A549 (cell line): ENCODE measurements at places on chromosomes 1 and 21. TPM values are rescaled to one million over a fixed set of nuclear protein-coding genes. Genes with fewer than 3 reads are reported as not detected.

CELSR2 gene
- 5.6 to 5.9 TPM (median 5.6 TPM) in 3 replicates for polyA plus RNA-seq

DNA sequence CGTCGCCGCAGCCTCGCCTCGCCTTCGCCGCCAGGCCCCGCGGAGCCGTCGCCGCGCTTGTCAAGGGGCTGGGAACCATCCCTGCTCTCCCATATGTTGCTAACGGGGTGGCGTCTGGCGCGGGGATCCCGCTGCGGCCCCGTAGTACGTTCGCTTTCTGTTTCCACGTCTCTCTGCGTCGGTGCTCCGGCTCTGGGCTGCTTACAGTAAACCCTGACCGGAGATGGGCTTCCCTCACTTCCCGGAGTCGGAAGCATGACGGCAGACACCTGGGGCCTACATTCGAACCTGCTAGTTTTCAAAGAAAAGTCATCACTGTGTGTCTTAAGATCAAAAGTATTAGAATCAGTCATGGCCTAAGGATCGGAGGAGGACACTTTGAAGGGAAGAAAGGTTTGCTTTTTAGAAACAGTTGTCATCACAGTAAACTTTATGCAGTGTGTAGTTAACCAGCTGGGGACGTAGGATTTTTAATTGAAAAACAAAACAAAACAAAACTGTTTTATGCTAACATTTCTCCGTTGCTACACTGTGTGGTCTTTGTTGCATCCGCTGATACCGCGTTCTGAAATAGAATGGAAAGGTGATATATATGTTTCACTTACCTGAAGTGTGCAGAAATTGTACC lies 69.0 kb downstream of the SLC35A3 start:
- no peak for DNase-seq

- no peak for DNase-seq
Measured at GRCh38 chr1:20625176-20626097, 7.8 kb upstream of the PINK1 start.

GRCh38 chr1:16491056-16491675 lies 22.9 kb downstream of the RNU1-1 start:
- DNase-seq: no peak

MIA3 gene
- 16.4 to 17.5 TPM (median 17.2 TPM) in 3 replicates for polyA plus RNA-seq

GRCh38 chr1:54972436-54972835 lies 8.0 kb upstream of the TMEM61 start:
- DNase-seq: no peak

CFAP57 gene
- 0.54 to 0.73 TPM (median 0.62 TPM) in 3 replicates for polyA plus RNA-seq

GBP7 gene
- not detected in 3 replicates for polyA plus RNA-seq

- DNase-seq: no peak
Measured at GRCh38 chr1:233089251-233089650, 138.8 kb downstream of the NTPCR start.

- no peak for DNase-seq
Measured at GRCh38 chr1:153801786-153802697, 26.8 kb downstream of the SLC27A3 start.

GRCh38 chr1:13618483-13618882 lies 34.9 kb downstream of the PDPN start:
- DNase-seq: no peak

GRCh38 chr1:114750780-114751179 lies 7.0 kb downstream of the CSDE1 start:
- no peak for DNase-seq

FAM43B gene
- 4.1 to 7.1 TPM (median 6.9 TPM) in 3 replicates for polyA plus RNA-seq

DNA sequence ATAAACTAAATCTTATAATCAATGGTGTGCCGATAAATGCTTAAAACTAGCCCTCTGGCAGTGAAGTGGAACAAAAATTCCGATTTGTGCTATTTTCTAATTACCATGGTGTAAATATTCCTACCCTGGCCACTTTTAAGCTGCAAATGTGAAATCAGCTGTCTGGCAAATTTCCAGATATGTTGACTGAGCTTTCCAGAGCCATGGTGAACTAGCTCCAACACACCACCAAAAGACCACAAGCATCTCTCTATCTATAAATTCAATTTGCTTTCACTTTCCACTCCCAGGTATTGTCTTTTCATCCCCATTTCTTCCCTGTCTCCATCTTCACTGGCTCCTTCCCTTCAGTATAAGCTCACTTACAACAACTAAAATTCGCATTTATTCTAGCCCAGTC lies 152.3 kb upstream of the RGS18 start:
- DNase-seq: no peak

DNA sequence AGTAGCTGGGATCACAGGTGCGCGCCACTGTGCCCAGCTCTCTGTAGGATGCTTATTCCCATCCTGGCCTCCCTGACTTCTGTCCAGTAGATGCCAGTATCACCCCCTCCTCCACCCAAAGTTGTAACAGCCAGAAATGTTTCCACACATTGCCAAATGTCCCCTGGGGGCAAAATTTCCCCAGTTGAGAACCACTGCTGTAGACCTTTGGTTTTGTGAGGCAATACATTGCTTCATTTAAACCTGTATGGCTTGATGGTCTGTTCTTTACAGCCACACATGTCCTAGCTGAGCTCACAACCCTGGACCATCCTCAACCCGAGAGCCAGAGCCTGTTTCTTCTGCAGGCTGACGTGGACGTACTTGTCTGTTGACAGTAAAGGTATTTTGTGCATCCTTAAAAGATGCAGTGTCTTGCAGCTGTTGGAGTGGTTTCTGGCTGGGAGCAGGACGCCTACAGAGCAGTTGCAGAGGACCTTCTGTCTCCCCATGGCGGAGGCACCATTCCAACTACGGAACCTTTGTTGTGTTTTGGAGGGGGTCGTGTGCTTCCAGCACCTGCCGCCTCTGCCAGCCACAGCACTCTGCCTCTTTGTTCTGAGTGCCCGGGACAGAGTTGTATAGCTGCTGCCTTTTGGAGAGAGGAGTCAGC lies 26.6 kb downstream of the DOP1B start:
- DNase-seq: no peak

GRCh38 chr1:42765832-42766740 lies 742 bp downstream of the P3H1 start:
- peak; percentile 48 for DNase-seq

DNA sequence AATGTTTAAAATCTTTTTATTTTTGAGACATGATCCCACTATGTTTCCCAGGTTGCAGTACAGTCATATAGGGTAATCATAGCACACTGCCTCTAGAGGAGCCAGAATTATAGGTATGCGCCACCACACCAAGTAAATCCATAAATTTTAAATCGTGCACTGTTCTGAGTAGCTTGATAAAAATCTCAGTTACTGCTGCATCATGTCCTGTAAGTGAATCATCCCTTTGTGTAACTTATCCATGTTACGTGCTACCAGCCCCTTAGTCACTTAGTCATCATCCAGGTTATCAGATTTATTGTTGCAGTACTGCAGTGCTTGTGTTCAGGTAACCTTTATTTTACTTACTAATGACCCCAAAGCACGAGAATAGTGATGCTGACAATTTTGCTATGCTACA lies 1770.9 kb downstream of the BRINP3 start:
- DNase-seq: peak; percentile 52

DNA sequence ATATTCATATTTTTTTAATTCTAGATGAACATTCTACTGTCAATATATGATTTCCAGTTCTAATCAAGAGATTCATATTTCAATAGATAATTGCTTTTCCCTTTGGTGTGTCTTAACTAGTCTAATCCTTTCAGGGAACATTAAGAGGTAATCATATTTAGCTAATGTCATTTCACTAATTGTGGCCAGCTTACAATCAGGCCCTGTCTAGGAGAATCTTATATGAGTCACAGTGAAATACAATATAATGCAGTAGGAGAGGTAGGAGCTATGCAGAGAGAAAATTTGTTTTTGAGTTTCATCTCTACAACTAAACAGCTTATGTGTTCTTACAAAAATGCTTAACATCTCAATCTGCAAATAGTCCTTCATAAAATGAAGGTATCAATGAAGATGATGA lies 85.9 kb downstream of the DPYD start:
- DNase-seq: no peak

- no peak for DNase-seq
Measured at GRCh38 chr1:160488347-160489058, 34.6 kb downstream of the SLAMF6 start.

DNA sequence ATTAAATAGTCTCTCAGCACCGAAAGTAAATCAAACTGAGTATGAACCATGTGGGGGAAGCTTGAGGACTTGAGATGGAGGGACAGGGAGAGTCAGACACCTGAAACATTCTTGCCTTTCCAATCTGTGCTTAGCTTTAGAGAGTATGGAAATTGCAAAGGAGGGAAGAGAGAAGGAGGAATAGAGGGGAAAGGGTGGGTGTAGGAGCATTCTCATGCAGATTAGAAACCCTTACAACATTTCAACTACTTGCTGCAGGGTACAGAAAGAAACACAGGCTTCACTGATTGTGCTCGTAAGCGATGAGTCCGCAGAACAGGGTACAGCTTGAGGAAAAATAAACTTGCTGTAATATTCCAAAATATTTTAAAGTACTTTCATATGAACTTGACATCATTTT lies 73.8 kb downstream of the NIBAN1 start:
- no peak for DNase-seq

- DNase-seq: no peak
Measured at GRCh38 chr1:34166191-34166624, 1.2 kb upstream of the CSMD2 start.

- DNase-seq: no peak
Measured at GRCh38 chr1:226495716-226496115, 52.8 kb upstream of the STUM start.

DNA sequence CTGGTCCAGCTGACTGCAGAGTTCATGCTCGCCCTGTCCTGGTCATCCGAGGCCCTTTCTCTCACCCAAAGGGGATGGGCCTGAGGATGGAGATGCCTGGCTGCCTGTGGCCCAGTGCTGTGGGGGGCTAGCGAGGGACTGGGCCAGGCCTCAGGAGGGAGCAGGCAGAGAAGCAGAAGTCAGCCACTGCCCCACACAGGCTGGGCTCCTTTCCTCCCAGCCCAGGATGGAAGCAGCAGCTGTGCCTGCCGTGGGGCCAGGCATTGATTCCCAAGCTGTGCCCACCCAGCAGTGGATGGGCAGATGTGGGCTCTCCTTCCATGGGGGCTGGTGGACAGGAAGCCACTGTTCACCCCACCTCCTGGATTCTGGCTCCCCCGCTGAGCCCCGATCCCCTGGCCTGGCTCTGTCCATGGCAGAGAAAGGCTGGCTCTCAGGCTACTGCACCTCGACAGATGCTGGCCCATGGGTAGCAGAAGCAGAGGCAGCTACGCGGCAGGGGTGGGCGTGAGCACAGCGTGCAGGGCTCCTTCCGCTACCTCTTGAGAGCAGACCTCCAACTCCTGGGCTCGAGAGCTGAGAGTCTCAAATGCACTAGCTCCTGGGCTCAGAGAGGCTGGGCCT lies 24.6 kb downstream of the RUNX3 start:
- DNase-seq: no peak

FCGR3B gene
- polyA plus RNA-seq: not detected in 3 replicates

FCAMR gene
- not detected in 3 replicates for polyA plus RNA-seq

LENEP gene
- polyA plus RNA-seq: not detected in 3 replicates

GRCh38 chr1:19186001-19186400 lies 24.1 kb downstream of the UBR4 start:
- DNase-seq: no peak

TDRD10 gene
- not detected in 3 replicates for polyA plus RNA-seq

AKNAD1 gene
- 0.72 to 1.3 TPM (median 1.2 TPM) in 3 replicates for polyA plus RNA-seq

GRCh38 chr1:11158291-11158690 lies 30.9 kb upstream of the ANGPTL7 start:
- DNase-seq: no peak

- DNase-seq: no peak
Measured at GRCh38 chr1:93078203-93078602, 880 bp upstream of the MTF2 start.

- DNase-seq: no peak
Measured at GRCh38 chr1:28193701-28194161, 17.2 kb upstream of the PTAFR start.

DNA sequence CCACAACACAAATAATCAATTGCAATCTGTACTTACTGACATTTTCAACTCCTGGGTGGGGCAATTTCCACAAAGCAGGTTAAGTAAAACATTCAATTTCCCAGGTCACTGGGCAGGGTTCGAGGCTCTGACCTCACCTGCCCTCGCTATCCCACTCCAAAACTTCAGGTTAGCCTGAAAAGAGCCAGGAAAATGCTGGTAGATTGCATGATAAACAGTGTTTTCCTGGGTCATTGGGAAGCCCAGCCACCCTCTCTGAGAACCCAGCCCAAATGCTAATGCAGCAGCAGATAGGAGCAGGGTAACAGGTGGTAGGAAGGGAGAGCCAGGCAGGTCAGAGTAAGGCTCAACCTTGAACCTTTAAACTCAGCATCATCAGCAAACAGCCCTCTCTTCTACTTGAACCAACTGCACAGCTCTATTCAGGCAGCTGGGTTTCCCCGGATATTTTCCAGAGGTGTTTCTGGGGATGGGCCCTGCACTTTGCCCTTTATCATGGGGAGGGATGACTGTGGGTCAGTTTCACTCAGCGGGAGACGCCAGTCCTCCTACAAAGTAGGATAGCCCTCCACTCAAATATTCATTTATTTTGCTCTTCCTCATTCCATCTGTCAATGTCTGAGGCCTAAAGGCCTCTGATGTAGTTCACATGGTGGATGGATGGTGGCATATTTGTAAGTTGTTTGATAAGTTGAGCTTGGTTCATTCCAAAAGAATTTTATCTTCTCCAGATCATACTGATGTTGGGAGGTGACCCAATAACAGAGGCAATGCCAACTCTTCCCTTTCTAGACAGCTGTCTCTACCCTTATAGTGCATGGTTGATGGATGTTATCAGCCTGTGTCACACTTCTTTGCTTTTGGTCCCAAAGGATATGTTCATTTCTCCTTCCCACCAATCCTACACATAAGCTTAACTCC lies 65.7 kb downstream of the DUSP10 start:
- no peak for DNase-seq

DNA sequence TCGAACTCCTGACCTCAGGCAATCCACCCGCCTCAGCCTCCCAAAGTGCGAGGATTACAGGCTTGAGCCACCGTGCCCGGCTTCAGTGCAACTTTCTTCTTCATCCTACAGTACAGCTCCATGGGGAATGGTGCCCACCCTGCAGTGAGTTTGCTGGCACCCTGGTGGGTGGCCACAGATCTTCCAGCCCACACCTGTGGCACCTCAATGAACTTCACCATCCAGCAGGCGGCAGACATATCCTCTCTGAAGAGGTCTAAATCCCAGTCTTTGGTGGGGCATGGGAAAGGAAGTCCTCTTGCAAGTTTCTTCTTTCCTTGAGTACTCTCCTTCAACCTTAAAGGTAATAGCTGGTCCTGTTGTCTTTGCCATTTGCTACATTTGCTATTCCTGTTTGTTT lies 18.1 kb upstream of the ZBTB8A start:
- DNase-seq: no peak

DNA sequence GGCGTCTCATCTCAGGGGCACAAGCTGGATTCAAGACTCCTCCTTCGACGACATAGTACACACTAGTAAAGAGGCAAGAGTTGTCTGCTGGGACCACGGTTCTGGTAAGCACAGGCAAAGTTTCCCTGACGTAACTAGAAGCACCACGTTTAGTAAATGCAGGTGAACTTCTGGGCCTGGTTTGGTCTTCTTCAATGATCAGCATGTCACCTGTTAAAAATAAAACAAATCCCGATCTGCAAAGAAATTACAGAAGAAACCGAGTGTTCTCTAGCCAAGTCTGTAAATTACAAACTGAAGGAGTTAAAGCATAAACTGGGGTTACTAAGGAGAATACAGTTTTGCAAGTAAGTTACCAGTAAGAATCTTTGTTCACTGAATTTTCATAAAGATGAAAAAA lies 1.5 kb downstream of the YOD1 start:
- no peak for DNase-seq

- no peak for DNase-seq
Measured at GRCh38 chr1:218205721-218206120, 79.4 kb upstream of the RRP15 start.

- no peak for DNase-seq
Measured at GRCh38 chr1:84719543-84720217, 29.4 kb upstream of the SSX2IP start.
